ENCODE measurements at places on chromosomes 3 and 15.

DNA sequence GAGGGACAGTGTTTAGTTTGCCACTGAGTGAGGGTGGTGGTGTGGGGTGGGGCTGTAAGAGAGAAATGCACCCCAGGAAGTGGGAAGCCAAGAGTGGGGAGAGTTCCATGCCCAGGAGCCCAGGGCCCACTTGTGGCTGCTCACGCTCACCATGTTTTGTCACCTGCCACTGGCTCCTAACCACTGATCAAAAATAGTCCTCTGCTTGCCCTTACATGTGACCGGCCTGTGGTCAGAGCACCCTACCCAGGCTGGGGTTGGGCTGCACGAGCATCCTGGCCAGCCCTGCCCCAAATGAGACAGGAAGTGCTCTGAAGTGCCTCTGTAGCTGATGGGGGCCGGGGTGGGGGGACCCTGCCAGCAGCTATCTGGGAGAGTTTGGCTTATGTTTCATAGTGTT lies 216.3 kb downstream of the RPLP1 start:
- DNase-seq, result no peak

DNA sequence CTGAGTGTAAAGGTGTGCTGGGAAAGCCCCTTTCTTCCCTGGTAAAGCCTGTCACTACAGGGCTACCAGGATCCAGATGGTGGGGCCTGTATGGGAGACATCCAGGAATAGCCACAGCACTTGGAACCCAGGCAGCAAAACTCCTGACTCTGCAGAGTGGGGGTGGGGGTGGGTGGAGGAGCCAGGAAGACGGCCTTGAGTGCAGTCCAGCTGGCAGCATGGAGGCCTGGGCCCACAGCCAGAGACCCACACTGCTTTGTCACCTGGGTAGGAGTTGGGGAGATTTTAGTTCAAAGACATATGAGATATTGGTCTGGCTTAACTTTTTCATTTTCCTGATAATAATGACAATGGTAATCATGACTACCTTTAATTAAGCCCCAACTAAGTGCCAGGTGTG lies 116.7 kb upstream of the MRPS22 start:
- no peak for DNase-seq

DNA sequence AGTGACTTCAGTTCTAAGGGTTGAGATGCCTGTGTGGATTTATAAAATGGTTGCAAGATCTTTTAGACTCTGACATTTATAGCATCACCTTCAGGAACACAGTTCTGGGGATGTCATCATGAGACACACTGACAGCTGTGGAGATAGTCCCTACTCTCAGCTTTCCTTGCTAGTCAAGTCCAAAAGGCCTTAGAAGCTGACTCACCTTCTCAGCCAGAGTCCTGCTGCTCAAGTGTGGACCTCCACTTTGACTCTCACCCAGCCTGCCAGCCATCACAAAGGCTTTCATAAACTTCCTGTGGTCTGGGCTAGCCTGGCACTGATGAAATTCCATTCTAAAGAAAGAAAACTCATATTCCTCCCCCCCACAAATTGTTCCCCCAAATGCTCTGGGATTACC lies 44.8 kb downstream of the TMEM39A start:
- no peak for DNase-seq

DNA sequence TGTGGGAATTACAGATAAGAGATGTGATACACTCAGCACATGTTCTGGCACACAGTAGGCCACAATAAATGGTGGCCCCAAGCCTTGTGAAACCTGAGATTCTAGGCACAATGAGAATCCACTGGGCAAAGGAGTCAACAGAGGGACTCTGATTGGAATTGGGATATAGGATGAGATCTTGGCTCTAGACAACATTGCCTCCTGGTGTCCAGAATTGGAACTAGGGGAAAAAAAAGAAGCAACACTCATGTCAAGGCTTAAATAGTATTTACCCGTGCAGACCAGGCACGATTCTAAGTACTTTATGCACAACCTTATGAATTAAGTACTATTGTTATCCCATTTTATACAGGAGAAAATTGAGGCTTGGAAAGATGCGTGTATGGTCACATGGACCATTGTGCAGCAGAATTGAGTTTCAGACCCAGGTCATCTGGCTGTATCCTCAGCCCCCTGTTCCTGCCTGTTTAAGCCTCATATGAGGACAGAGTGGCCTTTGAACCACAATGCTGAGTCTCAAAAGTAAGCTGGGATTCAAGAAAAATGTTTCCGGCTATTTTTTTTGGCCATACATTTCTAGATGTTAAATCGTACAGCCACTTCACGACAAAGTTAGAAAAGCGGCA lies 124.8 kb downstream of the SV2B start:
- DNase-seq, result peak; percentile 9

DNA sequence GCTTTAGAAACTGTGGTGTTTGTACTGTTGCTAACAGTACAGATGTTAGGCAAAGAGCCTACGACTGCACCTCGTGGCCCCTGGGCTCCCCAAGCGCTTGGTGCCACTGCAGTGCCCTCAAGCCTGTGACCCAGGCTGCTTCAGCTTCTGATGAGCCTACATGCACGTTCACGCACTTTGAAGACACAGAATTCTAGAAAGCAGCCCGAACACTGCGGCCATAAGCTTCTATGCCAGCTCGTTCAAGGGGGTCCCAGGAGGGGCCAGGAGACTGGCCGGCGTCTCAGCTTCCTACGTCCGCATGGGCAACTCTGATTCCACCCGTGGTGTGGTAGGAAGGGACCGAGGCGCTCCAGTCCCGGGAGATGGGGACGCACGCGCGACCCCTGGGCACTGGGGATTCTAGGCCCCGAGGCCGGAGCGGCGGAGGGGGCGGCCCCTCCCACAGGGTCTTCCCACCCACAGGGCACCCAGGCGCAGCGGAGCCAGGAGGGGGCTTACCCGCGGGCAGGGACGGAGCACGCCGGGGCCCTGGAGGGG lies 653 bp downstream of the MYO5C start:
- DNase-seq, result no peak

DNA sequence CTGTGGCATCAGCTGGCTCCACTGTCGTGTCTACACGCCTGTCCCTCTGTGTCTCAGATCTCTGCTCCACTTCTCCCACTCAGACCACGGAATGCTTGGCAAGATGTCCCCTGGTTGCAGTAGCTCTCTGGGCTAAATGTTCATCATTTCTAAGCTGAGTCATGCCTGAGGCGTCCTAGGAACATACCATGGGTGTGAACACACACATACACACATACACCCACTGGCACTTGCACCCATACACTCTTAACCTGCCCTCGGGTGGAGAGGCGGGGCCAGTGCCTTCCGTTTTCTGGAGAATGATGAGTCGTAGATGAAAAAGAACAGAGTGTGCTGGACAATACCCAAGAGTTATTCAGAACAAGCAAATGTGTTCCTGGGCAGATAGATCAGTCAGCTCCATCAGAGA lies 72.4 kb downstream of the SENP2 start:
- no peak for DNase-seq

DNA sequence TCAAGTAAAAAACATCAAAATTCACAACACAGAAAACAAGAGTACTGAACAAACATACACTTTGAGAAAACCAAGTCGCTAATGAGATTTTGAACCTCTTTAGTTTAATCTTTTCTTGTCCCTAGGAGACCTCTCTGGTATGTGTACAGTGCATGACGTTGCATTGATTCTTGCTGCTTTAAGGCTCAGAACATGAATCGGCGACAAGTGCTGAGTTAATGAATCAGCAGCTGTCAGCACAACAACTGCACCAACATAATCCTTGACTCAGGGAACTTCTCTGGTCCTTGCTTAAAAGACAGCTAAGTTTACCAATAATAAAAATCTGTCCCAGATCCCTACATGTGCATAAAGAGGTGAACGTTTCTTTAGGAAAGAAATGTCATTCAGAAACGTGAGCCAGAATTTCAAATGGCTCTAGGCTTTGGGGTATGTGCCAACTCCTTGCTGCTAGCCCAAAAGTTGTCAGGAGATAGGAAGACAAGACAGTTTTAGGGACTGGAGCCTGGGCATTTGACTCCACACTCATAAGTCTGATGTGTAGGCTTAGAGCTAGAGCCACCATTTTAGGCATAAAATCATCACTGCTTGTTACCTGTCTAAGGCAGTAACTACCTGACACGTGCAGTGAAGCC lies 86.9 kb downstream of the IL5RA start:
- no peak for DNase-seq
